Posterior vena cava (tissue), 2 donors: ENCODE measurements at places on chromosomes 7 and 10. TPM values are rescaled to one million over a fixed set of nuclear protein-coding genes. Genes with fewer than 3 reads are reported as not detected.
A peak's percentile ranks its signal among the peaks of the same experiment; 100 is the strongest.

Gene TLL2
- not detected for total RNA-seq

Gene MBL2
- total RNA-seq, result not detected

Gene PLEKHS1
- not detected for total RNA-seq

Gene CC2D2B
- total RNA-seq, result 4.6 TPM

Gene CRYGN
- 0.42 TPM for total RNA-seq

Gene ZNF804B
- not detected for total RNA-seq

Gene PTF1A
- total RNA-seq, result not detected

Gene AGMO
- 1.9 TPM for total RNA-seq

Gene MYL10
- total RNA-seq, result not detected

Gene AKR1C8
- total RNA-seq, result not detected

Gene OR9A2
- not detected for total RNA-seq

Gene VSIR
- 126 TPM for total RNA-seq

Gene SLC25A40
- total RNA-seq, result 18.3 TPM

DNA sequence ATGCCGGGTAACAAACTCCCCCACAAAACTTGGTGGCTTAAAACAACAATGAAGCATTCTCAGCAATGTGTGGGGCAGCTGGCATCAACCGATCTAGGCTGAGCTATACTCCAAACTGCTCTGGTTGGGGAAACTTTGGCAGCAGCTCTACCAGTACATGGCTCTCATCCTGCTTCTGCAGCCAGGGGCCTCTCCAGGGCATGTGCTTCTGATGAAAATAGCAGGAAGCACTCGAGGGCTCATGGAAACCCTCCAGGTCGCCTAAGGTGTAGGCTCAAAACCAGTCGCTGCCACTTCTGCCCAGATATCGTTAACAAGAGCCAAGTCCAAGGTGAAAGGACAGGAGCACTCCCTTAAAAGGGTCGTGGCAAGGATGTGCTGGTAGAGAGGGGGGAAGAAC, 134.1 kb downstream of the TEX36 start:
- no peak for DNase-seq

GRCh38 chr7:123538189-123538714, 3.9 kb upstream of the IQUB start:
- DNase-seq, result no peak

DNA sequence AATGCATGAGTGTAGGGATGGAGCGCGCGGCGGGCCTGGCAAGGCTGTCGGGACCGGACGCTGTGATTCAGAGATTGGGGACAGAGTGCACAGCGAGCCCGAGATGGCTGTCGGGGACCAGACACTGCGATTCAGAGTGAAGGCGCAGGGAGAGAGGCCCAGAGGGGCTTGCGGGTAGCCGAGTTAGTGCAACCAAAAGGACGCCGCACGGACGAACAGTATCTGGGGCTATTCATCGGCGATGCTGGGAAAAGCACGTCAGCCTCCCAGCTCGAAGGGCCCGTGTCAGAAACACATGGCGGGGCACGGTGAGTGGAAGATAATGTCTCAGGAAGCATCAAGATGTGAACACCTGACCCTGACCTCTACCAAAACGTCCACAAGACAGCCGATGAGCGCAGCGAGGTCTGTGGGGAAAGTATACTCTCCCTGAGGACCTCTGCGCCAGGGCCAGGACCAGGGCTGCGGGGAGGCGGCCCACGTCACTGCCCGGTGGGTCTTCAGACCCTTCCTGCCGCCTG, 215.8 kb downstream of the ZMYND11 start:
- DNase-seq, result no peak

DNA sequence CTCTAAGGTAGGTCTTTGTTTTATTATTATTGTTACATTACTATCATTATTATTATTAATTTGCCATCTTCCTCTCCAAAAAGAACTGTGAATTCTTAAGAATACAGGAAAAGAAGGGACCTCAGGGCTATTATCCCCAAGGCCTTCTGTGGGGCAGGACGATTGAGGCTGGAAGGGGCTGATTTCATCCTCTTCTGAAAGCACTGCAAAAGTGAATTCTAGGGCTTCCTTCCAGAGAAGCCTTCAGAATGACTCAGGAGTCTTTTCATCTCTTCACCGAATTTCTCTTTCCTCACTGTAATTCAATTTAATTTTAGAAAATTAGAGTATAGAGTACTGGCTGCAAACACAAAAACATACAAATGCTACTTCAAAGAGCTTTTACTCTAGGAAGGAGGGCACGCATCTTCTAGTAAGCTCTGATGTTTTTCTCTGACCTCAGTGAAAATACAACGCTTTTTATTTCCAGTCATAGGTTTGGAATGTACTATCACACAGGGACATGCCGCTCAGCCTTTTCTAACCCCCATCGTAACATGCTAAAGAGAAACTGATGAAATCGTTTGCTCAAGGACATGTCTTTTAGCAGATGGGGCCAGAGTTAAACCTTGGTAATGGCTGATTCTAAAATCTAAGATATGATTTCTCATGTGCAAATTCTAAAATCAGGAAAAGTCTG, 280.2 kb upstream of the PITRM1 start:
- DNase-seq, result no peak

GRCh38 chr7:3301449-3301731, 338 bp downstream of the SDK1 start:
- no peak for DNase-seq

GRCh38 chr7:24778543-24779282, 21.4 kb upstream of the GSDME start:
- DNase-seq, result peak; percentile 91

DNA sequence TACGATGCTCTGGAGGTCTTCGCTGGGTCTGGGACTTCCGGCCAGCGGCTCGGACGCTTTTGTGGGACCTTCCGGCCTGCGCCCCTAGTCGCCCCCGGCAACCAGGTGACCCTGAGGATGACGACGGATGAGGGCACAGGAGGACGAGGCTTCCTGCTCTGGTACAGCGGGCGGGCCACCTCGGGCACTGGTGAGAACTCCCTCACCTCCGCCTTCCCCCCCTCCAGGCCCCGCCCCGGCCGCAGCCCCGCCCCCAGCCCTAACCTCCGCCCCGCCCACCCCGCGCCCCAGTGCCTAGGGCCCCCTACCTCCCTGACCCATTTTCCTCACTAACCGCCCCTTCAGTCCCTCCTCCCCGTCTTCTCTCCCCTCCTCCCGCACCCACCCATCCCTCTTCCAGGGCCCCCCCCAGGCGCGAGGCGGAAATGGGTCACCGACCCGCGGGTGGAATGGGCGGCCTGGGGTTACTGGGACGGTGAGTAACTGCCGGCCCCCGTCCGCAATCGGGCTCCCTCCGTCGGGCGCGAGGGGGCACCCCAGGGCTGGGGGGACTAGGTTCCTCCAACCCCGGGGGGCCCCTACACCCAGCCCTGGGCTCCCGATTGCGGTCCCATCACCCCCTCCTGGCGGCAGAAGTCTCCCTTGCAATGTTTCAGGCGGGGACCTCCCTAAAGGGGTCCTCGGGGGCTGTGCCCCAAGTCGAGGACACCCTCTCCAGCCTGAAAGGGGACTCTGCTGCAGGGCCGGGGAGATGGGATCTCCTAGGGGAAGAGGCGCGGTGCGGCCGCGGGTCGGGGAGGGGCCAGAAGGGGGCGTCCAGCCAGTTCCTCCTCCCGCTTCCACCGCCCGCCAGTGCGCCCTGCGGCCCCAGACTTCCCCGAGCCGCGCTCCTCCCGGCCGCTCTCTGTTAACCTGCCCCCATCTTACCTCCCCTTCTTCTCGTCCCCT, 2.1 kb downstream of the PCOLCE start:
- peak; percentile 94 for DNase-seq

- no peak for DNase-seq
Measured at GRCh38 chr10:78028438-78029268, 662 bp downstream of the POLR3A start.

DNA sequence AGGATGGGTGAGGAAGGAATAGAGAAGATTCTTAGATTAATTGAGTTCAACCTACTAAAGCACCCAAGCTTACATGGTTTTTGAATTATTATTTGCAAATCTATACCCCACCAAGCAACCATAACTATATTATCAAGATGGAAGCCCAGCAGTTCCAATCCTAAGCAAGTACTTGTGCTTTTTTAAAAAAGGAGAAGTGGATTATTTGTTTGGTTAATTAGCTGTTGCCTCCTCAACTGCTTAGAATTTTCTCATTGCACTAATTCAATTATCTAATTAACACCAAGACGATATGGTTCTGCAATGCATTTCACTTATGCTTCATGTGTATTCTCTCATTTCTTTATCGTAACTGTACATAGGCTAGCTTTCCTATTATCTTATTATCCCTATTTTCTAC, 27.3 kb upstream of the WIPF3 start:
- no peak for DNase-seq

GRCh38 chr10:44294726-44295412, 90.0 kb downstream of the CXCL12 start:
- DNase-seq, result no peak

GRCh38 chr7:155530601-155531000, 15.8 kb downstream of the CNPY1 start:
- DNase-seq, result no peak

GRCh38 chr7:110534241-110534931, 556.5 kb upstream of the LRRN3 start:
- DNase-seq, result no peak

DNA sequence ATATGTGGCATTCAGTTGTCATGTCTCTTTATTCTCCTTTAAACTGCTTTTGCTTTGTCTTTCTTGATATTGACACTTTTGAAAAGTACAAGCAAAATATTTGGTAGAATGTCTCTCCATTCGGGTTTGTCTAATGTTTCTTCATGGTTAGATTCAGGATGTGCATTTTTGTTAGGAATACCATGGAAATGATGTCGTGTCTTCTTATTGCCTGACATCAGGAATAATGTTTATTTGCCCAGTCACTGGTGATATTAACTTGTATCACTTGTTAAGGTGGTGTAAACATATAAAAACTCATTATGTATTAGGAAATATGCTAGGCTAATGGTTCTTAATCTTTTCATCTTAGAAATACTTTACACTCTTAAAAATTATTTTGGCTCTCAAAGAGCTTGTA, 43.4 kb downstream of the CDK1 start:
- no peak for DNase-seq

GRCh38 chr10:92995509-92995908, 65.1 kb upstream of the CYP26C1 start:
- no peak for DNase-seq

DNA sequence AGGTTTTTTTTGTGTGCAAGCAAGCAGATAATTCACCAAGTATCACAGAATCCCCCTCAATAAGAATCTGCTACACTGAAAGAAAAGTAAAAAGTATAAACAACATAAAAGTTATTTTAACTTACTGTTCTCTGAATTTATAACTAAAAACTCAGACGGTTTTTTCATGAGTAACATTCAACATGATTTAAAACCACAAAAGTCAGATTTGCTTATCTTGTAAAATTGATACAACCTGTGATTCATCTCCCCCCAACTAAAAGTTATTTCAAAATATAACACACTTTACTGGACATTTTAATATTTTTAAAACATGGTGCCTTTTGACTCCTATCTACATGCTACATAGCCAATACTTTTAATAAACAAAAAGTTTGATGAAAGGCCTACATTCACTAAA, 32.8 kb downstream of the TSPAN12 start:
- no peak for DNase-seq

DNA sequence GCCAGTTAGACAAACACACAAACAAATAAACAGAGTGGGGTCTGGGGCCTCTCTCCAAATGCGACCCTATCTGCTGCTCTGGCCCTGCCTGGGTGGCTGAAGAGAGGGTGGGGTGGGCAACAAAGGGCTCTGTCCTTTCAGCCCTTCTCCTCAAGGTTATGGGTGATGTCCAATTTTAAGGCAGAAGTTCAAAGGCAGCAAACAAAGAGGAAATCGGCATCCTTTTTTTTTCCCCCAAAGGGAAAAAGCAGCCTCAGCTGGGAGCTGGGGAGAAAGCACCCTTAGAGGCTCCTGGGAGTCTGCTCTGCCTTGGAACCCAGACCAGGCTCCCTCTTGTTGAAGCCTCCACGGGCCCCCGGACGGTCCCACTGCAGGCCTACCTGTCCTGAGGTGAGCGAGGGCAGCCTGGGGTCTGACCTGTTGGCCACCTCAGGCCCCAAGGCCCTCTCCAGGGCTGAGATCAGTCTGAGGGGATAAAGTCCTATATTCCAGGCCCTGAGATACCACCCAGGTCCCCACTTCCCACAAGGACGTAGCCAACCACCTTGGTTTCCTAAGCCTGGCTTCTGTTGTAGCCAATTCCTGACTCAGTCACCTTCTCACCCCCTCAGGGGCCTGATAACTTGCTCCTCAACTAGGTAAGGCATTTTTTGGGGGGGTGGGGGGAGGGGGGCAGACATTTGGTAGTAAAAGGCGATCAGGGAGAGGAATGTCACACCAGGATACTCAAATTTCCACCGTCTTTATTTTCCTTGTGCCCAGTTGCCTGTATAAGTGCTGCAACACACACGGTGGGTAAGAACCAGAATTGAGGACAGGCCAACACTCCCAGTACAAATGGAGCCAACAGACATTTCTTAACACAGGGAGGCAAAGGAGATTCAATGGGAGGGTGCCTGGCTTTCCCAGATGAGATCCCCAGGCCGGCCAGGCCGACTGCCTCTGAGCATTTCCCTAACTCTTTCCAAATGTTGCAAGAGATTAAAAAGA, 4.3 kb downstream of the HOXA11 start:
- peak; percentile 76 for DNase-seq

- DNase-seq, result no peak
Measured at GRCh38 chr7:7620644-7621210, 19.8 kb upstream of the UMAD1 start.

GRCh38 chr10:76882245-76882644, 755.4 kb downstream of the KCNMA1 start:
- DNase-seq, result no peak

DNA sequence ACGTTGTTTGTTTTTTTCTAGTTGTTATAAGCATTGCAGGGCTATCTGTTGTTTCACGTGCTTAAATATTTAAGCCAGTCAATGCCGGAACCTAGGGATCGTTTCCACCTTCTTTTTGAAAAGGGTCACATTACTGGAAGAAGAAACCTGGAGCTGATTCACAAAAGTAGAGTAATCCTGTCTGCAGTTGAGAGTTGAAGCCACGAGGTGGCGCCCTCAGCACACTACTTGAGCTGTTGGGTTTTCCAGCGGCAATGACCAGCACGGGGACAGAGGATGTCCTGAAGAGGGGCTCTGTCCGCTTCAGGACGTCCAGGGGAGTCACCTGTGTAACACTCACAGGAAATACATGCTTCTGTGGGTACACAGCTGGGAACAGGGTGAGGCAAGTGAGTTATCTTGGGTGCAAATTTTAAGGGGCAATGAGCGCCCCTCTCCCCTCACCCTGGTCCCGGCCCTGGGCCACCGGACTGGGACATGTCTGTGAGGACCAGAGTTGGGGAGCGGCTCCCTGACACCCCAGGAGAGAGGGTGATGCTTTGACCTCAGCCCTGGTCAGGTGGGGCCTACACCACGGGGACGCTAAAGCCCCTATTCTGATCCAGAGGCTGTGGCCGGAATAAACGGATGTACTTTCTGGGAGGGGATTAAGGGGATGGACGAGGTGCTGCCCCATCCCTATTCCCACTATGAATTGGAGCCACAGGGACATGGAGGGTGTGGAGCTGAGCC, 26.3 kb upstream of the WDFY4 start:
- DNase-seq, result peak; percentile 89

GRCh38 chr10:86321568-86321967, 45.0 kb downstream of the GRID1 start:
- peak; percentile 42 for DNase-seq

GRCh38 chr7:127437241-127437640, 44.7 kb upstream of the ZNF800 start:
- no peak for DNase-seq

GRCh38 chr7:107907790-107908189, 16.8 kb downstream of the DLD start:
- no peak for DNase-seq
